ENCODE measurements at places on chromosomes 4 and X.

- peak; percentile 83 for DNase-seq
Measured at GRCh38 chr4:52982255-52982945, 120.3 kb downstream of the RASL11B start.

- DNase-seq, result no peak
Measured at GRCh38 chr4:86015412-86016350, 344.2 kb downstream of the MAPK10 start.

GRCh38 chrX:50211510-50211909 is 6.9 kb downstream of the CCNB3 start:
- no peak for DNase-seq

GRCh38 chrX:49844611-49845010 is 15.5 kb downstream of the PAGE4 start:
- DNase-seq, result peak; percentile 6

DNA sequence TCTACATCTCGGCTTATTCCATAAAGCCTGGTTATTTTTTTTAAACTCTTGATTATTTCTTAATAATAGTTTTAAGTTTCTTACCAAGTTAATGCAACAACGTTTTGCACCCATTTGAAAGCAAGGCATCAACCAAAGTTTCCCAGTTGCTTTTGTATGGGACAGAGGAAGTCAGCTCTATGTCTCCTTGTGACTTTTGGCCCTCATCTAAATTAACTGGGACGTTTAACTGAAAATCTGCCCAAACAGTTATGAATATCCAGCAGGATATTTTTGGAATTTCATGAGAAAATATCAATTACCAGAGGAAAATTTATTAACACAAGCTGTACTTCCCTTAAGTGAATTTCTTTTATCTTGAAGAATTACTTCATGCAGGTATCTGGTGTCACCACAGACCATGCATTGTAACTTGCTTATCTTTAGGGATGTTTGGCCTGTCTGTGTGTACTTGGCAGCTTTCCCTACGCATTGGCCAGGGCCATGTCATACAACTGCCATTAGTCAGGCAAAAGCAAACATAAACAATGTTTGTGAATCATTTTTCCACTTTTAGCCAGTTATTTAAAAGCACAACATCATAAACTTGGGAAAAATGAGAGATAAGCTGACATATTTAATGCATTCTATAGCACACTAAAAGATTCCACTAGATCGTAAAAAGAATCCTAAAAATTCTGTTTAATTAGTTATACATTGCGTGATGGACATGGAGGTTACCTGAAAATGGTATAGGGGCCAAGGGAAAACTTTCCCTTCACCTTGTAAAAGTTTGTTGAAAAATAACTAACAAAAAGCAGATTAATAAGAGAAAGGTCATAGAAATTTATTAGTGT is 101.4 kb upstream of the PDE5A start:
- DNase-seq, result peak; percentile 64

DNA sequence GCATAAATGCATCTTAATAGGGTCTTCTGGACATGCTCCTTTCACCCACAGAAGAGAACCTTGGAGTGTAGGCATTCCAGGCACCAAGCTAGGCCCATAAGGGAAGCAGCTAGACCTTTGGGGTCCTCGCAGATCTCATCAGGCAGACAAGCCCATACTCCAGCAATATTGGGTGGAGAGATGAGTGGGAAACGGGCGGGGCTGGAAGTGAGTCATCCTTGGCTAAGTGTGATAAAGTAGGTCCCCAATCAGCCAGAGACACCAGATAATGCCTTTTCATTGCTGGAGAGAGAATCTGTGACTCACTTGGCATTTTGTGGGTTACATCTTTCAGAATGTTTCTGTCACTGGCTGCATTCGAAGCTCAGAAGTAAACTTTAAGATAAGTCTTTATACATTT is 133.3 kb upstream of the MBNL3 start:
- no peak for DNase-seq

DNA sequence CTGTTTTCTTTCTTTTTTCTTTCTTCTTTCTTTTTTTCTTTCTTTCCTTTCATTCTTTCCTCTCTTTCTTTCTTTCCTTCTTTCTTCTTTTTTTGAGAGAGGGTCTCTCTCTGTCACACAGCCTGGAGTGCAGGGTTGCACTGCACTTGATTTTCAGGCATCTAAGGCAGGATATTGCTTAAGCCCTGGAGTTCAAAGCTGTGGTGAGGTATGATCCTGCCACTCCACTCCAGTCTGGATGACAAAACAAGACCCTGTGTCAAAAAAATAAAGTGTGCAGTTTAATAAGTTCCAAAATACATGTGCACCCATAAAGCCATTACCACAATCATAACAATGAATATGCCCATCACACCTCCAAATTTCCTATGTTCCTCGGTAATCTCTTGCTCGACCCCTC is 10.6 kb upstream of the ZNF718 start:
- no peak for DNase-seq

- DNase-seq, result no peak
Measured at GRCh38 chr4:84920617-84921016, 45.9 kb downstream of the WDFY3 start.

DNA sequence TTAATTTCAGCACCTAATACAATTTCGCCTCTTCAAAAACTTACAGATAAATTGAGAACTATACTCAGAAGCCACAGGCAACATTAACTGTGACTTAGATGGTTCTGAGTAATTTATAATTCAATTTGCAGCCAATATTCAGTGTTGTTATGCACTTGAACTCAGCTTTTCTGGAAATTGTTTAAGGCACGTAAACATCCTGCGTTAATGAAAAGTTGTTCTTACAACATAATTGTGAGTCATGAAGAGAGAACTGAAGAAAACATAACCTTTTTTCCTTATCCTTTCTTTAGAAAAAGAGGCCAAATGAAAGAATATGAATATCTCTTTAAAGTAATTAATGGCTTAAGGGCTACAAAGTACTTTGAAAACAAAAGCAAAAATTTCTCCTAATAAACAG is 16.6 kb upstream of the H2AZ1 start:
- DNase-seq, result no peak

DNA sequence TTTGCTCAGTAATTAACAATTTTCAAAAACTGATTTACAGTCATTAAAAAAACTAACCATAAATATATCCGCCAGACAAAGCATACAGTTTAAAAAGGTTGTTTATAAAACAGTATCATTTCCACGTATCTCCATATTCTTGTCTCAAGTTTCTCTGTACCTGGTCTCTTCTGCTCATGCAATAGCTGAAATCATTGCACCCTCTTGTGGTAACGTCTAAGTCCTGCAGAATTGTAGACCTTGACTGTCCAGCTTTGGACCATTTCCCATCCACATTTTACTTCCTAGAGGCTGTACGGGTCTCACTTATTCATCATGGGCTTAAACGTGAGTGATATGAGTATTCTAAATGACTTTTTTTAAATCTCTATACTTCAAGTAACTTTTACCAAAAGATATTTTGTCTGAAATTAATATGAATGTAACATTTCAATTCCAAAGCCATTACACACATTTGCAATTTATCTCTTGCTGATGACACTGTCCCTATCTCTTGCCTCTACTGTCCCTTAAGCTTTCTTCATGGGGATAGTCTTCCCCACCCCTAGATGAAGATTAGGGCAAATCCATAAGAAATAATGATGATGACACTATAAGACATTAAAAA is 118.5 kb downstream of the BTC start:
- peak; percentile 22 for DNase-seq

DNA sequence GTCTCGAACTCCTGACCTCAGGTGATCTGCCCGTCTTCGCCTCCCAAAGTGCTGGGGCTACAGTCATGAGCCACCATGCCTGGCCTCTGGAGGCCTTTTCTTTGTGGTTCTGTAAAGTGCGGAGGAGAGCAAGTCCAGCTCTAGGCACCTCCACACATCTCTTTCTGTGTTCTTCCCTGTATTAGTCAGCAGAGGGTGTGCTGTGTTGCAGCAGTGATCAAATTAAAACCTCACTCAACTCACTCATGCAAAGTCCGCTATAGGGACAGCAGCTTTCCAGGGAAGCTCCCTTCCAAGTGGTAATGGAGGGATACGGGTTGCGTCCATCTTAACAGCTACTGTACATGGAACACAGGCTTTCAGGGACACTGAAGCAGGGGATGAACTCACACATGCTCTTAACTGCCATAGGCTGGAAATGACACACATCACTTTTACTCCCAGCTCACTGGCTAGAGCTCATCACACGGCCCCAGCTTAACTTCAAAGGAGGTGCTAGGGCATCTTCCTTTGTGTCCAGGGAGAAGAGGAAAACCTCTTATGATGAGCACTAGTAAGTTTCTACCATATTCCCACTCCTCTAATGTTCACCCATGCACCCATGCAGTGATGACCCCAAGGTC is 36.0 kb upstream of the CCNG2 start:
- peak; percentile 27 for DNase-seq

GRCh38 chr4:41802590-41802989 is 54.1 kb upstream of the PHOX2B start:
- no peak for DNase-seq

DNA sequence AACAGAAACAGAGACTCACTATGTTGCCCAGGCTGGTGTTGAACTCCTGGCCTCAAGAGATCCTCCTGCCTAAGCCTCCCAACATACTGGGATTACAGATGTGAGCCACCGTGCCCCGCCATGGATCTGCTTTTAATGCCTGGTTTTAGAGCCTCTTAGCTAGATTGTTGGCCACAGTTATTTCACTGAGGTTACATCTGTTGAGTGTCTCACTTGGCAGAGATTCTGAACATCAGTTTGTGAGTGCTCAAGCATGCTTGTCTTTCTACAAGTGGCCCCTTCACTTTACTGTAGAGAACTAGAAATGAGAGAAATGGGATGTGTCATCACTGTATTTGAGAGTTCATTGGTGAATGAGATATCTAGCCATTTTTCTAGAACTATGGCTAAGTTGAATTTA is 218.5 kb downstream of the APBB2 start:
- DNase-seq, result no peak

- DNase-seq, result no peak
Measured at GRCh38 chrX:103171353-103171752, 43.6 kb upstream of the BEX4 start.

DNA sequence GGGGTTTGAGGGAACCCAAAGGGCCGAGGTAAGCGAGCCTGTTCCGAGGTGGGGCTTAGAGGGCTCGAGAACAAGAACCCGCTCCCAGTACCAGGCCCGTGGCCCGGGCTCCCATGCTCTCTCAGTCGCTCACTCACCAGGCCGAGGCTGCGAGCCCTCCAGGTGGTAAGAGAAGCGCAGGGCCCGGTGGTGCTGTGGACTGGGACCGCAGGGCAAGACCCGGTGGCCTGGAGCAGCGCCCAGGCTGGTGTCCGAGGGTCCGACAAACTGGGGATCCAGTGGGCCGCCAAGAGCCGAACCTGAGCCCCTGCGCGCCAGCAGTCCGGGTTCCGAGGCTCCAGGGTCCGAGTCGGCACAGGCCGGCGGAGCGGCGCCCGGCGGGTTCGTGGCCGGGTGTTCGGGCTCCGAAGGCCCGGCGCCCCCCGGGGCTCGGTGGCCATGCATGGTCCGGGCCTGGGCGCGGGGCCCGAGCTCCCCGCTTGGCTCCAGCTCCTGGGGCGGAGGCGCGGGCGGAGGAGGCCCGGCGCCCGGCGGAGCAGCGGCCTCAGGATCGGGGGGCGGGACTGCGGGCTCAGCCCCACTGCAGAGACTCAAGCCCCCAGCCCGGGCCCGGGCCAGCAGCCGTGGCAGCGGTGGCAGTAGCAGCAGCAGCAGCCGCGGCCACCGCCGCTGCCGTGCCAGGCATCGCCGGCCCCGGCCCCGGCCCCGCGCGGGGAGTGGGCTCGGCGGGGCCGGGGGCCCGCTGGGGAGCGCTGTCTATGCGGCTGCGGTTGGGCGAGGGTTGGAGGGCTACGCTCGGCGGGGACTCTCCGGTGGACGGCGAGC is 833 bp downstream of the FGD1 start:
- no peak for DNase-seq

DNA sequence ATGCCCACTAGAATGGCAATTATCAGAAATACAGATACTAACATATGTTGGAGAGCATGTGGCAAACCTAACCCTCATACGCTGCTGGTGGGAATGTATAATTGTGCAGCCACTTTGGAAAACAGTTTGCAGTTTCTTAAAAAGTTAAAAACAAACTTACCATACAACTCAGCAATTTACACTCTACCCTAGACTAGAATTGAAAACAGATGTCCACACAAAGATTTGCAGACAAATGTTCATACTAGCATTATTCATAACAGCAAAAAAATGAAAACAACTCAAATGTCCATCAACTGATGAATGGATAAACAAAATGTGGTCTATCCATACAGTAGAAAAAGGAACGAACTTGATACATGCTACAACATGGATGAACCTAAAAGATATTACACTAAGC is 64.4 kb downstream of the SLC9A7 start:
- DNase-seq, result no peak

- no peak for DNase-seq
Measured at GRCh38 chrX:11059933-11060332, 51.2 kb upstream of the HCCS start.

GRCh38 chr4:139374251-139374650 is 72.0 kb upstream of the NDUFC1 start:
- DNase-seq, result no peak

DNA sequence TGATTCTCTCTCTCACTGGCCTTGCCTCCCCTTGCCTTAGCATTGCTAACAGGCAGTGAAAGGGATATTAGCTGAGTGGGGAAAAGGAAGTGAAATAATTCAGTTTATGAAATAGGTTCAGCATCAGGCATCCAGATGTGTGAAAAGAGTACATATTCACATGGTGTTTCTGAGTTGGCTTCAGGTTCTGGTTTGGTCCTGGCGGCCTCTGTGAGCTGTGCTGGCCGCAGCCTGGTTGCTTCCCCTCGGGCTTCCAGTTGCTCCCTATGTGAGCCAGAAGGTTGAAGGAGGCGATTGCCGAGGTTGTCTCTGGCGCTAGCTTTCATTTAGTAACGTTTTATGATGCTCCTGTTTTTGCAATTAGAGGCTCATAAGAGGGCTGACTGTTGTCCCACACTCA is 99.1 kb upstream of the TLR2 start:
- DNase-seq, result peak; percentile 57

GRCh38 chr4:112510291-112511092 is 5.5 kb downstream of the NEUROG2 start:
- DNase-seq, result peak; percentile 7

DNA sequence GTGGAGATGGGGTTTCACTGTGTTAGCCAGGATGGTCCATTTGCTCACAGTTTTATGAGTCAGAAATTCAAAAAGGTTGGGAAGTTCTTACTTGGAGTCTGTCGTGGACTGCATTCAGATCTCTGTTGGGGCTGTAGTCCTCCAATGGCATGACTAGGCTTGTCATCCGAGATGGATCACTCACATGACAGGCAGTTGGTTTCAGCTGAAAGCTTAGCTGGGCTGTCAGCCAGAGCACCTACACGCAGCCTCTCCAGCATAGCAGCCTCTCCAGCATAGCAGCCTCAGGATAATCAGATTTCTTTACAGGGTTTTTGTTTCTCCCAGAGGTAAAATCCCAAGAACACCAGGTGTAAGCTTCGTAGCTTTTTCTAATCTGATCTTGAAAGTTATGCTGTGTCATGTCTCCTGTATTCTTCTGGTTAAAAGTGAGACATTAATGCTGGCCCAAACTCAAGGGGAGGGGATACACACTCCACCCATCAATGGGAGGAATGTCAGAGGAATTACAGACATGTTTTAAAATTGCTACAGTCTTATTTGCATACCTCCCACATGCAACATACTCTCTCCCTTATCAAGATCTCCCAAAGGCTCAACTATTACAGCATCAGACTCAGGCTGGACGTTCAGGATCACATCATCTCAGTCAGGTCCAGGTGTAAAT is 31.6 kb upstream of the SOD3 start:
- no peak for DNase-seq

- DNase-seq, result no peak
Measured at GRCh38 chrX:7316887-7317286, 168.9 kb upstream of the PUDP start.
